T follicular helper cell (primary cell): ENCODE measurements at places on chromosomes 4 and X.
A peak's percentile ranks its signal among the peaks of the same experiment; 100 is the strongest.

DNA sequence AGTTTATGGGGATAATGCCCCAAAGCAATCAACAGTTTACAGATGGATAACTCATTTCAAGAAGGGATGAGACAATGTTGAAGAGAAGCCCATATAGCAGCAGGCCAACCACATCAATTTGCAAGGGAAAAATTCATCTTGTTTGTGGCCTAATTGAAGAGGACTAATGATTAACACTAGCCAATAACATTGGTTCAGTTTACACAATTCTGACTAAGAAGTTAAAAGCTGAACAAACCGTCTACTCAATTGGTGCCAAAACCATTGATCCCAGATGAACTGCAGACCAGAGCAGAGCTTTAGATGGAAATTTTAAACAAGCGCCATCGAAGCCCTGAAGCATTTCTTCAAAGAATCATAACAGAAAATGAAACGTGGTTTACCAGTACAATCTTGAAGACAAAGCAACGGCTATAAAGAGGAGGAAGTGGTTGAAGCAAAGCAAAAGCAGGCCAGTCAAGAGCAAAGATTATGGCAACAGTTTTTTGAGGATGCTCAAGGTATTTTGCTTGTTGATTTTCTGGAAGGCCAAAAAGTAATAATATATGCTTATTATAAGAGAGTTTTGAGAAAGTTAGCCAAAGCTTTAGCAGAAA is 20.5 kb upstream of the BLTP1 start:
- DNase-seq = no peak

DNA sequence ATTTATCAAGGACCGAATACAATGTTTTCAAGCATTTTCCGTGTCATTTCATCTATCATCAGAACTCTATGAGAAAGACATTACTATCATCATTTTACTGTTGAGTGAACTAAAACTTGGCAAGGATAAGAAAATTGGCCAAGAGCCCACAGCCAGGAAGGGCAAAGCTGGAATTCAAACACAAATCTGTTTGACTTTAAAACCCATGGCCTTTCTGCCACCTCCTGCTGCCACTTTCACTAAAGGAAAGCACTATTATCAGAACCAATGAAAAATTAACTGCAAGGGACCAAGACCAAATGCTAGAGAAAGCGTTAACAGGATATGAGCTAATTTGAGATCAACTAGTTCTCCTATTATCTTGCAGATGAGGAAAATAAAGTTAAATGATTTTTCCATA is 2759.2 kb downstream of the ARAP2 start:
- no peak for DNase-seq

- DNase-seq = no peak
Measured at GRCh38 chr4:61312526-61312925, 112.4 kb downstream of the ADGRL3 start.

GRCh38 chr4:94348666-94349065 is 6.0 kb upstream of the HPGDS start:
- no peak for DNase-seq

- DNase-seq = no peak
Measured at GRCh38 chr4:184649971-184650855, 675 bp downstream of the PRIMPOL start.

- DNase-seq = no peak
Measured at GRCh38 chr4:114780205-114780604, 181.6 kb downstream of the UGT8 start.

GRCh38 chr4:111454961-111455360 is 690.3 kb upstream of the FAM241A start:
- DNase-seq = no peak

GRCh38 chr4:145785391-145786008 is 105.6 kb downstream of the C4orf51 start:
- DNase-seq = no peak

DNA sequence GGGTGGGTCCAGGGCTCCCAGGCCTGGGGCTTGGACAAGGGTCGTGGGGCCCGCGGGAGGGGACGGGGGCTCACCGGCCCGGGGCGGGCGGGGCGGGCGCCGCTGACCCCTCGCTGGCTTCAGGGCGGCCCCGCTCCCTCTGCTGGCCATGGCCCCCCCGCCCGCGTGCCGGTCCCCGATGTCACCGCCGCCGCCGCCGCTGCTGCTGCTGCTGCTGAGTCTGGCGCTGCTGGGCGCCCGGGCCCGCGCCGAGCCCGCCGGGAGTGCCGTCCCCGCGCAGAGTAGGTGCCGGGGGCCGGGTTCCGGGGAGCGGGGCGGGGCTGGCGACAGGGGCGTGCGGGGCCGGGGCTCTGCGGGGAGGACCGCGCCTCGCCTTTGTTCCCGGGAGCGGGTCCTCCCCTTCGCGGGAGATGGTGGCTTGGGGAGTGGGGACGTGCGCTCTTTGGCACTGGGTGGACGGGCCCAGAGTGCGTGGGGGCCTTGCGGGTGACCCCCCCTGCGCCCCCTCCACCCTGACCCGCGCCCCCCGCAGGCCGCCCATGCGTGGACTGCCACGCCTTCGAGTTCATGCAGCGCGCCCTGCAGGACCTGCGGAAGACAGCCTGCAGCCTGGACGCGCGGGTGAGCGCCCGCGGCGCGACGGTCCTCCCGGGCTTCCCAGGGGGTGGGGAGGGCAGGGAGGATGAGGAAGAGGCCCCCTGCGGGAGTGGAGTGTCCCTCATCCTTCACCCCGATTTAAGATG is 16.8 kb upstream of the NAT8L start:
- peak; percentile 14 for DNase-seq

DNA sequence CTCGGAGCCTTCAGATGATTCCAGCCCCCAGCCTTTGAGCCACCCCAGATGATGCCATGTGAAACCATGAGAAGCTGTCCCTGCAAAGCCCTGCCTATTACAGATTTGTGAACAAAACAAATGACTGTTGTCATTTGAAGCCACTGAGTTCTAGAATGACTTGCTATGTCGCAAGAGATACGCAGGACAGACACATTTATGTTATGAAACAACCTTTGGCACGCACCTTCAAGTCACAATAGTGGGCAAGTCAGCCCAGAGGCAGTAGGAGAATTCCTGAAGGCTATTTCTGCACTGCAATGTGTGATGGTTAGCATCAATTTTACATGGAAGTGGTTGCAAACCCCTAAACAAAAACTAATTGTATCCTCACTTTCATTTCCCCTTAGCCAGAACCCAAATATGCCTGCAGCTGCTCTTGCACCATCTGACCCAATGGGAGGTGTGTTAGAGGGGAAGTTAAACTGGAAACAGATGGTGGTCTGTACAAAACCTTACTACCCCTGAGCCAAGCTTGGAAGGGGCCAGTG is 174.4 kb upstream of the ATP6AP2 start:
- no peak for DNase-seq
